ENCODE measurements at places on chromosomes 13 and 19.

DNA sequence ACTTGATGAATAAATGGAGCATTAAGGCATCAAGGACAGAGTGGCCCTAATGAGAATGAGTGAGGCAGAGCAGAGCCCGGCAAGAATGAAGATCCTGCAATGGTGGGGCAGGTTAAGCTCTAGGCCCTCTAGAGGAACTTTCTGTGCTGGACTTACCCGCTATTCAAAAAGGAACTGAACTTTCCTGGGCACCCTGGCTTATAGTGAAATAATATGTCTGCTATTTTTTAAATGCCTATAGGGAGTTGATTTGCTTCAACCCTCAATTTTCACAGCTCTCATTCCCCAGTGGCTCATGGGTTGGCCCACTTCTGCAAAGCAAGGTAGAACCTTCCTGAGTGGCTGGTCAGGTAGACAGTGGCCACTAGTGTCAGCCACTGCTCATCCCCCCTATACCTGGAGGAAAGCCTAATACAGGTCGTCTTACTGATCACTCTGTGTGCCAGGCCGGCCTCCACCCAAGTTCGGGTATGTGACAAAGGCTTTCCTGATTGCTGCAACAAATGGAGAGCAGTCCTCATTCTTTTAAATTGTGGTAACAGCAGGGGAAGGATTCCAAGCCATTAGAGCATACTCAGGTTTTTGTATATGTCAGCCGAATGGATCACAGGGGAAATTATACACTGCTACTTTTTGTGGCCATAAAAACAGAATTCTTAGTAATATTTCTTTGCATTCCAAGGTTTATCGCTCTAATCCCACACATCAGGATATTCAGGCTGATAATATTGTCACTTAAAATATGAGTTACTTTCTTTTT, 103.0 kb downstream of the KL start:
- DNase-seq = no peak

DNA sequence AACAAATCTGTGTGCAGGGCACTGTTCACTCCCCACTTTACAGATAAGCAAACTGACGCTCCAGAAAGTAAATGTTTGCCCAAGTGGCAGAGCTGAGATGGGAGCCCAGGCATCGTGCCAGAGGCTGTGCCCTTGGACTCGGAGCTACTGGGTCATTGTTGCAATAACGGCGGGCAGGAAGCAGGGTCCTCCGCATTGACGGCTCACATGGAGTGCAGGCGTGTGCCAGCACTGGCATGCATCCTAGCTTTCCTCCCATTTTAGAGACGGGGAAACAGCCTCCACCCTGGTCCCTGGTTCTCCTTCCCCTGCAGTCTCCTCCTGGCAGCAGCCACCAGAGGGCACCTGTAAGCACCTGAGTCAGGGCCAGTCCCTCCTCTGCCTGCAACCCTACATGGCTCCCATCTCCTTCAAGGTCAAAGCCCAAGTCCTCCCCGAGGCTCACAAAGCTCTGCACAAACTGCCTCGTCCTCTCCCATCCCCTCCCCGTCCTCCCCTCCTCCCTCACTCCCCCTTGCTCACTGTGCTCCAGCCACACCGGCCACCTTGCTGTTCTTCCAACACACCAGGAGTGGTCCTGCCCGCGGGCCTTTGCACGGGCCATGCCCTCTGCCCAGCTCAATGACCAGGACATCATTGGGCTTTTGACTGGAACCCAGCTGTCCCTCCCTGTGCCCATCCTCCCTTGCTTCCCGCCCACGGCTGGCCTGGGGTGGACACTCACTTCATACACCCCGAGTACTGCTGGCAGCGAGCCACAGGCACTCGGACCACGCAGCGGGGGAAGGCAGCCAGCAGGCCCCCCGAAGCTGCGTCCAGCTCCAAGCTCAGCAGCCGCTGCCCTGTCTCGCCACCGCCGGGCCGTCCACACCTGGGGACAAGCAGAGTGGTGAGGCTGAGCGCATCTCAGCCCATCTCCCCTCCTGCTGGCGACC, 7.7 kb upstream of the LRG1 start:
- no peak for DNase-seq

GRCh38 chr13:108496362-108497210, 132.8 kb upstream of the MYO16 start:
- DNase-seq = no peak

DNA sequence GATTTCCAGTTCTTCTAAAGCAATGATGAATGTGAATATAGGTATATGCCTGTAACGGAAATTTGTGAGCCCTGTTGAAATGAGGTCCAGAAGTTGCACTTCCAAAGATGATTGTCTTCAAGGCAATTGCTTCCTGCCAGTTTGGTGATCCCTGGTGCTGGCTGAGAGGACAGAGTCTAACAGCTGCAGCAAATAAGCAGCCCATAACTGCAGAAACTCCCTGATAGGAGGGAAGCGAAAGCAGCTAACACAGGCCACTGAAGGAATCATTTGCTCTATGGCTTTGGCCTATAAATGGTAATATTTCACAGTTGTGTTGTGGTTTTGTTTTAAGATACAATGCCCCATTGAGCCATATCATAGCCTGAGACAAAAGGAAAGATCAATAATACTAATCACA, 451.5 kb upstream of the MIR17HG start:
- DNase-seq = no peak

DNA sequence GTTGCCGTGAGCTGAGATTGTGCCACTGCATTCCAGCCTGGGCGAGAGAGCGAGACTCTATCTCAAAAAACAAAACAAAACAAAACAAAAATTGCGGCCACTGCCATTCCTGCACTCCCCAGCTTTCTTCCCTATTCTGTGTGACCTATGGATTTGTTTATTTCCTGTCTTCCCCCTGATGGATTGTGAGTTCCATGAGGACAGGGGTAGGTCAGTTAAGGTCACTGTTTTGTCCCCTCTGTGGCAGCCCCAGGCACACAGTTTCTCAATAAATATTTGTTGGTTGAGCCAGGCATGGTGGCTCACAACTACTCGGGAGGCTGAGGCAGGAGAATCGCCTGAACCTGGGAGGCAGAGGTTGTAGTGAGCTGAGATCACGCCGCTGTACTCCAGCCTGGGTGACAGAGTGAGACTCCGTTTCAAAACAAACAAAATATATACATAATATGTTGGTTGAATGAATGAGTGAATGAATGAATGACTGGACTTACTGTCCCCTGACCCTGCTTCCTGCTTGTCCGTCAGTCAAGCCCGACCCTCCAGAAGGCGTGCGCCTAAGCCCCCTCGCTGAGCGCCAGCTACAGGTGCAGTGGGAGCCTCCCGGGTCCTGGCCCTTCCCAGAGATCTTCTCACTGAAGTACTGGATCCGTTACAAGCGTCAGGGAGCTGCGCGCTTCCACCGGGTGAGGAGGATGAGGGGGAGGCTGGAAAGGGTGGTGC, 5.0 kb downstream of the EBI3 start:
- no peak for DNase-seq

- no peak for DNase-seq
Measured at GRCh38 chr19:32866564-32867265, 2.9 kb downstream of the SLC7A9 start.

DNA sequence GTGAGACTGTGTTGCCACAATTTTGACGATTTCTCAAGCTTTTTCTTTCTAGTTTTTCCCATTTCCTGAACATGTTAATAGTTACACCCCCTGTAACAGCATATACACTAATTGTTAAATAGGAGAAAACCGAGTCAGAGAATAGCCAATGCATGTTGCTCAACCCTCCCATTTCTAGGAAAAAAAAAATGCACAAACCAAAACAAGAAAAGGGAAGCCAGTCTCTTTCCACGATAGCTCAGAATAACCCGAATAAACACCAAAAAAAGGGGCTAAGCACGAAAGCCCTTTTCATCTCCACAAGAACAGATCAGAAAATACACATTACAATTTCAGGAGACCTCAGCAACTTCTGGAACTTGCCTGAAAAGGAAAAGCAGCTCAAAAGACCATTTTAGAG, 16.3 kb downstream of the LATS2 start:
- DNase-seq = no peak

GRCh38 chr13:30422054-30422839, at the start of gene UBE2L5:
Gene UBE2L5, plus strand, starts transcription at chr13:30422493. Its CDS starts 5,498 bp downstream, at chr13:30427991.
- DNase-seq = peak; percentile 51

GRCh38 chr13:96218475-96218874, 128.6 kb downstream of the HS6ST3 start:
- DNase-seq = no peak
